ENCODE measurements at places on chromosomes 7 and 10.

GRCh38 chr10:117788911-117789310 lies 246.4 kb downstream of the EMX2 start:
- no peak for DNase-seq

GRCh38 chr7:25698451-25699113 lies 453.4 kb upstream of the NFE2L3 start:
- no peak for DNase-seq

- DNase-seq: no peak
Measured at GRCh38 chr10:93406364-93407145, 75.6 kb downstream of the MYOF start.

- DNase-seq: no peak
Measured at GRCh38 chr10:92142949-92143348, 147.9 kb downstream of the CPEB3 start.

DNA sequence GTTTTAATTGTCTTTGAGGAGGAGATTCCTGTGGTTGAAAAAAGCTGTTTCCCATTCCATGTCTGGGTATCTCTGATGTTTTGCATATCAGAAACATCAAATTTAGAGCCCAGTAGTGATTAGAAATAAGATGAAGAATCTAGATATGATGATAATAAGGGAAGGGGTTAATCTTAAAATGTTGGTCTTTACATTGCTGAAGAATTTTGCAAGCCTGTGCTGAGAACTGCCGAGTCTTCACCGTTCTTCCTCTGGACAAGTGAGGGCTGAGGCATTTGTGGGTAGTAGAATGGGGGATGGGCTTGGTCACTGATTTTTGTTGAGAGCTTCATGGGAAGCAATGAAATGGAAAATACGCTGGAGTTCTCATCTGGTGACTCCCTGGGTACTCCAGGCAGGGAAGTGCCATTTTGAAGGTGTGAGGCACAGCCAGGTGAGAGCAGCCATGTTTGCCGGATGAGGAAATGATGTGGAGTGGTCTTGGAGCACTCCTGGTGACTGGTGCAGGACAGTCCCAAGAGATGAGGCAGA lies 10.2 kb downstream of the TCF7L2 start:
- no peak for DNase-seq

- no peak for DNase-seq
Measured at GRCh38 chr10:58621379-58622077, 108.9 kb downstream of the BICC1 start.

- no peak for DNase-seq
Measured at GRCh38 chr7:146175716-146176115, 59.1 kb downstream of the CNTNAP2 start.

GRCh38 chr7:24503506-24503905 lies 69.7 kb upstream of the PALS2 start:
- DNase-seq: no peak

GRCh38 chr7:74302745-74303221 lies 13.6 kb downstream of the CLIP2 start:
- no peak for DNase-seq

DNA sequence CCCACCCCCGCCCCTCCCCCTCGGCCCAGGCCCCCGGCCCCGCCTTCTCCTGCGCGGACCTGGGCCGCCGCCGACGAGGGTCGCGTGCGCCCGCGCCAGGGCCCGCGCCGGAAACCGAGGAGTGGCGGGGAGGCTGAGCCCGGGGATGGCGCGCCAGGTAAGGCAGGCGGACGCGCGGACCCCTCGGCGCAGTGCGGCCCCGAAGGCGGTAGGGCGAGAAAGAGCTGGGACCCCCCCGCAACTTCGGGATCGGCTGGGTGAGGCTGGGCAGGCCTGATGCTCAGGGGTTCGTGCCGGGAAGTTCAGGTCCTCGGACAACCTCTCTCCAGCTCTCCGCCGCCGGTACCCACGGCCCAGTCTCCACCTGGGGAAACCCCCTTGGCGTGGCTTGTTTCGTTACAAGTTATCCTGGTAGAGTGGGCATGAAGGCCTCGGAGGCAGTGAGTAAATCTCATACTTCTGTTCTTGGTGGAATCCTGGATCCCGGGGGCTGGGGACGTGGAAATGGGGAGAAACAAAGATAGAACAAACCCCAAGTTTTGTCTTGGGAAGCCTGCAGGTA lies 58.4 kb downstream of the ZNF467 start:
- DNase-seq: no peak

DNA sequence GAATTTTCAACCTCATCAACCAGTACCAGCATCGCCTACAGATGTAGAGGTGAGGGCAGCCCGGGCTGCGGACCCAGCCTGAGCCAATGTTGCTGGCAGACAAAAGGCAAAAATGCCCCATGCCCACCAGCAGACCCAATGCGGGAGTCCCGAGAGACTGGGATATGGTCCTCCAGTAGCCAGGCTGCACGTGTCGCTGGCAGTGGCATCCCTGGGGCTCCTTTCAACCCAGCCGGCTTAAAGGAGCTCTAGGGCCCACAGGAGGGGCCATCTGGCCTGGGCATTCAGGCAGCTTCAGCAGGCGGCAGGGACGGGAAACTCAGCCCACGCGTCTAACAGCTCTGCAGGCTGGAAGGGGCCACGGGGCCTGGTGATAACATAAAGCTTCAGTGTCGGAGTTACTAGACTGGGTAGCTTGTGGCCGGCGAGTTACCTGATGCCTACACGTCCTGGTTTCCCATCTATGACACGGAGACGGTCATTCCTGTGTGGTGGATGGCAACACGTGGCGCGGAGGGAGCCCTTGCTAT lies 70.7 kb downstream of the PROSER2 start:
- DNase-seq: no peak

- DNase-seq: no peak
Measured at GRCh38 chr10:99610221-99610620, 10.0 kb downstream of the SLC25A28 start.

DNA sequence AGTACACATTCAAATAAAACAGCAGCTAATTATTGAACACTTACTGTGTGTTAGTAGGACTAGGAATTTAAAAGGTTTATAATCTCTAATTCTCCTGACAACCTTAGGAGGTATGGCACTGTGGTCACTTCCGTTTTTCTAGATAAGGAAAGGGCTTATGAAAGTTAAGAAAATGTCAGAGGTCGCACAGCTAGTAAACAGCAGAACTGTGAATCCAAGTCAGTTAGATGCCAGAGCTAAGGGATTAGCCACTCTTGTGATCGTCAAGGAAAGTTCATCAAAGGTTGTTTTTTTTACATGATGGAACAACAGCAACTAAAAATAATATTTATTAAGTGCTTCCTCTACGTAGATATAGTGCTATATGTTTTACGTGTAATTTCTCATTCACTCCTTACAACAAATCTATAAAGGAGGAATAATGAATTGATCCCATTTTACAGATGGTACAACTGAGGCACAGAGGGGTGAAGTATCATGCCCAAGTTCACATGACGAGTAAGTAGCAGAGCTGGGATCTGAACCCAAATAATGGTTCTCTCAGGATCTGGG lies 84.9 kb downstream of the NAMPT start:
- no peak for DNase-seq

GRCh38 chr7:49866910-49867309 lies 93.5 kb downstream of the VWC2 start:
- DNase-seq: no peak

DNA sequence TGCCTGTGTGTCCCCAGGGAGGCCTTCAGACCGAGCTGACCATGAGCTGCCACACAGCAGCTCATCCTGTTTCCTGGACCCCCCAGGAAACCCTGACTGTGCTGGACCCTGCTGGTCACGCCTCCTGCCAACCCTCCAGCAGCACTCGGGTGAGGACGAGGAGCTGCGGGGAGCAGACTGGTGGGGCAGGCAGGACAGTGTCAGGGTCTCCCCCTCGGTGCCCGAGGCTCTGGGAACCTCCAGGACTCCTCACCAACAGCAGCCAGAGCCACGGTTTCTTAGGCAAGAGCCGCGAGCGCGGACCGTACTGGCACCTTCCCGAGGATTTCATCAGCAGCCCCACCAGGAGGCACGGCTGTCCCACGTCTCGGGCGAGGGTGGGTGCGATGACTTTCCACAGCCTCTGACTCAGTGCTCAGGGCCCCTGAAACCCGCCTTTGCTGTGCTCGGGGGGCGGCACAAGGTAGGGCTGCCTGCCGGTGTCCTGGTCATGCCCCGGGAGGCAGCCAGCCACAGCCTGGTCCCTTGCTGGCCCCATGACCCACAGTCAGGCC lies 186.9 kb downstream of the ELFN1 start:
- no peak for DNase-seq

DNA sequence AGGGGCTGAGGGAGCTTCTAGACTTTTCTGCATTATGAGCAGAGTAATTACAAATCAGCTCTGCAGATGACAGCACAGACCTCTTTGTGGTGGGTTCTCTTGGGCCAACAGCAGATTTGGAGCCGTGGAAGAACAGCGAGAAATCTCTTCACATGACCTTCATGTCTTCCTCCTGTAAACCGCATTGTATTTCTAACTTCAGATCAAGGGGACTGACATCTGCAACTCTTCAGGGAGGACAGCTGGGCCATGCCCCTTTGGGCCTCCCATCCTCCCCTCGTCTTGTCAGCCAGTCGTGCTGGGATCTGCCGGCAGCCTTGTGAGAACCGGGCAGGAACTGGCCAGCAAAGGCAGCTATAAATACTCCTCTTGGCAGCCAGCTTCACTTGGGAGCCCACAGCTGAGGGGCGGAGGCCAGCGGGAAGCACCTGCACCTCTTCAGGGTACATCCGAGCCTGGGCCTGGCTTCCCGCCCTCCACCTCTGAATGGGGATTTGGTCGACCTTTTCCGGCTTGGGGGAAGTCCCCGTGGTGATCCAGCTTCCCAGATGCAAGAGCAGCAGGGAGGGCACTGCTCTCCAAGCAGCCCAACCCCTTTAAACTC lies 54.7 kb downstream of the STEAP1B start:
- DNase-seq: no peak

GRCh38 chr10:63760708-63761047 lies 239.5 kb downstream of the REEP3 start:
- DNase-seq: no peak

- DNase-seq: no peak
Measured at GRCh38 chr10:44966129-44966815, 6.7 kb downstream of the RASSF4 start.

- no peak for DNase-seq
Measured at GRCh38 chr7:156504687-156505545, 135.7 kb upstream of the RNF32 start.

GRCh38 chr10:9157656-9158055 lies 1103.2 kb downstream of the GATA3 start:
- no peak for DNase-seq

DNA sequence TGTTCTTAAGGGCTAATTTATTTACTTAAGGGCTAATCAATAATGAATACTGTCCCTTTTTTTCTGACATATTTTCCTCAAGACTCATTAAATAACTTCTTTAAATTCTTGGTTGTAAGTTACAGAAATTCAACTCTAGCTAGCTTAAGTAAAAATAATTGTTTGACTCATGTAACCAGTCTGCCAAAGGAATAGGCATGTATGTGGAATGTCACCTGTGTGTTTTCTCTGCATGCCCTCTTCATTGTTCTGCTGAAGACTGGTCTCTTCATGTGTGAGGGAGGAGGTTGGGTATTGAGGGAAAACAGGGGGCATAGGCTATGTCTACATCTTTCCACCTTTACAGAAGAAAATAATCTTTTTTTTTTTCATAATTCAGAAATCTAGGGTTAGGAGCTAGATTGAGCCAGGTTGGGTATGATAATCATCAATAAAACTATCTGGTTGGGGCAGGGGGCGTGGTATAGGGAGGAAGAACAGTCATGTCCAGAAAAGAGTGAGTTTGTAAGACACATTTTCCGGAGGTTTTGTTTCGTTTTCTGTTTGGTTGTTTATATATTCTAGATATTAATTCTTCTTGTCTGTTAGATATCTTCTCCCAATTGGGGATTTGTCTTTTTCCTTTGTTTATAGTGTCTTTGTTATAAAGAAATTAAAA lies 37.9 kb downstream of the EXOC4 start:
- DNase-seq: no peak

DNA sequence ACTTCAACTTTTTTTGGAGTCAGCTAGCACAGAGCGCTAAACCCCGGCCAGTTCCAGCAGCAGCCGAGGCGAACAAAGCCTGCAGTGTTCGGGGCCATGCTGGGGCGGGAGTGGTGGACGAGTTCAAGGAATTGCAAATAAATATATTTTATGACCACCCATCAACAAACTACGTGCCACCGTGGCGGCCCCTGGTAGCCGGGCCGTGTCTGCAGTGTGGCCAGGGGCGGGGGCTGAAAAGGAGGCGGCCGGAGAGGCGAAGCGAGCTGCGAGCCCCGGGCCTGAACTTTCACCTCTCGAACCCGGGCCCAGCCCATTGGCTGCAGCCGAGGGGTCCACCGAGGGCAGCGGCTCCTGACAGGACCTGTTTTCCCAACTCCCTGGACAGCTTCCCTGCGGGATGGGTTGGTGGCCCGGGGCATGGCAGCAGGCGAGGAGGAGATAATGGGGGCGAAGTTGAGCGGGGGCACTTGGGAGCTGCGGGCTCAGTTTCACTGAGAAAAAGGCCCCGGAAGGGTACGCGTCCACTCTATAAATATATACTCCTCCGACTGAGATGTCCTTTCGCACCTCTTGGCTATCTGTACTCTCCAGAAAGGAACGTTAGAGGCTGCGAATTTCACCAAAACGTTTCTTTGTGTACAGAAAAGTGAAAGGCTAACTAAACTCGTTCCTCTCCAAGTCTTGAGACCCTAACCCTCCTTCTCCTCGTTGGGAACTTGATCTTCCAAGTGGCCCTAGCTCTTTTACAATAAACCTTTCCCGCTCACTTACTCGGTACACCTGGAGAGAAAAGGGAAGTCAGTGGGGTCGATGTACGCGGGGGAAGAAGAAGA lies 164.6 kb upstream of the PPP1R3A start:
- DNase-seq: no peak

- DNase-seq: no peak
Measured at GRCh38 chr10:118633786-118634185, 38.3 kb upstream of the PRLHR start.
